Nephron progenitor cell (in vitro differentiated cells): ENCODE measurements at places on chromosomes 11 and 22.

- peaks cover 5% of the 10 kb centered on the region for H3K36me3 ChIP-seq
- no peaks in the 10 kb centered on the region for H3K27me3 ChIP-seq
- H3K4me3 ChIP-seq: no peak overlapping the region
- H3K27ac ChIP-seq: no peak overlapping the region
Measured at GRCh38 chr11:112548641-112549040, 288.0 kb upstream of the PLET1 start.

- H3K4me3 ChIP-seq: no peak overlapping the region
- no peak overlapping the region for H3K27ac ChIP-seq
- peaks cover 49% of the 10 kb centered on the region for H3K4me1 ChIP-seq
- H3K27me3 ChIP-seq: peaks cover 6% of the 10 kb centered on the region
- DNase-seq: no peak
- no peaks in the 10 kb centered on the region for H3K36me3 ChIP-seq
Measured at GRCh38 chr22:19962909-19963806, 21.5 kb upstream of the TXNRD2 start.

- no peak for DNase-seq
- H3K27me3 ChIP-seq: peaks cover 26% of the 10 kb centered on the region
- no peak overlapping the region for H3K4me3 ChIP-seq
- H3K36me3 ChIP-seq: no peaks in the 10 kb centered on the region
Measured at GRCh38 chr11:69575296-69576068, 65.5 kb upstream of the CCND1 start.

DNA sequence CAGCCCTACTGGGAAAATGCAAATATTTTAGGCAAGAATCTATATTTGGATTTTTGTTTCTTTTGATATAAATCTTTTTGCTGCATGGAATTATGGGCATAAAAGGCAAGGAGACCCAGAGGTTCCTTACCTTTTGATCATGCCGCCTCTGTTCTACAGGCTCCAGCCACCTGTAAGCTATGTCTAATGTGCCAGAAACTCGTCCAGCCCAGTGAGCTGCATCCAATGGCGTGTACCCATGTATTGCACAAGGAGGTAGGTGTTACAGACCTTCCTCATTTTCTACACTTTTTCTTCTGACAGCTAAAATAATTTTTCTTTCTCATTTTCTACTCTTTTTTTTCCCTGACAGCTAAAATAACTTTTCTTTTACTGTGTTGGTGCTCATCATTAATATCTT lies 8.2 kb upstream of the BACE1-AS start:
- H3K4me3 ChIP-seq: no peak overlapping the region
- DNase-seq: no peak
- no peaks in the 10 kb centered on the region for H3K4me1 ChIP-seq
- no peak overlapping the region for H3K27ac ChIP-seq
- no peaks in the 10 kb centered on the region for H3K27me3 ChIP-seq

DNA sequence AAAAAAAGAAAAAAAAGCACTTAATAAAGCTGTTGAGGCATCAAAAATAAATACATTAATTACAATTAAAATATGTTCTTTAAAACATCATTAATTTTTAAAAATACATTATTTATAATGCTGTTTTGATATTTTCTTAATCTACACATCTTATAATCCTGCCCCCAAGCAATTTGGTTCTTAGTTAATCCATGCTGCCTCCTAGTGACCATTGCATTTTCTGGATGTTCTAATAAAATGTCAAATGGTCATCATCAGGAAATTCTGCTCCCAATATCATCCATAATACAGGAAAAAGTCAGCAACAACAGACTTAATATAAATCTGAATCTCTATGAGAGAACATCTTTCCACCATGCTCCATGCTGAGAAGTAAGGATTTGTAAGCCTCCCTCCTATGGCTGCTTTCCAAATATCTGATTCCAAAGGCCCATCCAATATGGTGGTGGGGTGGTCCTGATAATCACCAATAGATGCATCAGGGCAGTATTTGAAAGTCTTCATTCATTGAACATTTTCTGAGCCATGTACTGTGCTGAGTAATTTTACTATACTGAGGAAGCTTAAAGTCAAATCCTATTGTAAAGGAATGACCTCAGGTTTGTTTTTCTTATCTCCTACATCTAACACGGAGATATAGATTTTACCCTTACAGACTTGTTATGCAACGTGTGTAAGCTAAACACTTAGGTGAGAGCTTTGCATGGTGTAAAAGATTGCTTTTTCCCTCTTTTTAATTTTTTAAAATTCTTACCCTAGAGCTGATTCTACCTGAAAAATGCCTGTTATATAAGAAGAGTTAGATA lies 124.7 kb upstream of the BMAL1 start:
- no peaks in the 10 kb centered on the region for H3K36me3 ChIP-seq
- H3K27me3 ChIP-seq: peaks cover 17% of the 10 kb centered on the region
- no peak for DNase-seq
- no peak overlapping the region for H3K27ac ChIP-seq
- no peaks in the 10 kb centered on the region for H3K4me1 ChIP-seq
- no peak overlapping the region for H3K4me3 ChIP-seq

DNA sequence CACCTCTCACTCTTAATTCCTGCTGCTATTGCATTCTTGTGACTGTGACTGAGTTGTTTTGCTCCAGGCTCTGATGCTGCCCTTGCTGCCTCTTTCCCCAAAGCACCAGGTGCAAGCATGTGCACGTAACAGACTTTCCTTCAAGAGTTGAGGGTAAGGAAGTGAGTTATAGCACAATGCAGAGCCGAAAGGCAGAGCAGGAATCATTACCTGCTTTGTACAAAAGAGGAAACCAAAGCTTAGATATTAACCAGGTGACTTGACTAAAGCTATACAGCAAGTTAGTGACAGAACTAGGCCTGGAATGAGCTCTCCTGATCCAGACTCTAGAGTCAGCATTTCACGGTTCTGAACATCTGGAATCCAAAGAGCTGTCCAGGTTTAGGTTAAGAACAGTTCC lies 33.6 kb downstream of the NEU3 start:
- DNase-seq: no peak
- peaks cover 16% of the 10 kb centered on the region for H3K36me3 ChIP-seq
- no peaks in the 10 kb centered on the region for H3K4me1 ChIP-seq
- H3K27me3 ChIP-seq: peaks cover 5% of the 10 kb centered on the region

DNA sequence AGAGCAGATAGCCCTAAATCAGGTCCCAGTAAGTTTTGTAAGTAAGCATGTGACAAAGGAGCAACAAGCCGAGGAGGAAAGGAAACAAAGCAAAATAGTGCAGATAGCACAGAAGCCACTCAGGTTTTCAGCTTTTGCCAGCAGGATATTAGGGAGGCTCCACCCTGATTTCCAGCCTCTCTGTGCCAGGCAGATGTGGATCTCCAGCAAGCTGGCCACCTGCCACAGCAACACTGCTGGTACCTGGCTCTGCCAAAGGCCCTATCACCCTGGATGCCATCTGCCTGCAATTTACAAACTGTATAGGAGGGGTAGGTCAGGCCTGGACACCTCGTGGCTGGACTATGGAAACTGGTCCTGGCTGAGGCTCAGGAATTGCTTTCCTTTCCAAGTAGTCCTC lies 12.2 kb upstream of the NNMT start:
- no peaks in the 10 kb centered on the region for H3K36me3 ChIP-seq
- H3K27me3 ChIP-seq: no peaks in the 10 kb centered on the region
- peaks cover 29% of the 10 kb centered on the region for H3K4me1 ChIP-seq
- no peak overlapping the region for H3K27ac ChIP-seq

- H3K4me1 ChIP-seq: peaks cover 5% of the 10 kb centered on the region
- H3K27me3 ChIP-seq: peaks cover 50% of the 10 kb centered on the region
- H3K4me3 ChIP-seq: no peak overlapping the region
- DNase-seq: peak; percentile 25
- peak overlapping the region; percentile 55 for H3K27ac ChIP-seq
Measured at GRCh38 chr22:49838771-49839717, 11.4 kb upstream of the BRD1 start.

DNA sequence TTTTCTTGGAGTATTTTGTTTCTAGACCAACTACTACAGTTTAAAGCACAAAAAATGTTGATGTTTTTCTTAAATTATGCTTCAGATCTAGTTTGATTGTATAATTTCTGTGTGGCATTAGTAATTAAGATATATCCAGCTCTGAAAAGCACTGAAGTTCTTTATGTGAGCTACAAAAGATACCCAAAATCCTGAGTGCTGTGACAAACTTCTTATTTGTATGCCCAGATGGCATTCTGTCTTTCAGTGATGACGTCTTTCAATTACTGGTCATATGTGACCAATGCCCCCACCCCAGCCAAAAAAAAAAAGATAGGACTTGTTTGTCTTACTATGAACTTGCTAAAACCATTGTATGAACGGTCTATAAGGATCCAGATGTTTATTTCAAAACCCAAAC lies 51.3 kb downstream of the BIRC2 start:
- no peaks in the 10 kb centered on the region for H3K27me3 ChIP-seq
- H3K27ac ChIP-seq: peak overlapping the region; percentile 15
- DNase-seq: no peak
- peaks cover 69% of the 10 kb centered on the region for H3K36me3 ChIP-seq
- no peak overlapping the region for H3K4me3 ChIP-seq

DNA sequence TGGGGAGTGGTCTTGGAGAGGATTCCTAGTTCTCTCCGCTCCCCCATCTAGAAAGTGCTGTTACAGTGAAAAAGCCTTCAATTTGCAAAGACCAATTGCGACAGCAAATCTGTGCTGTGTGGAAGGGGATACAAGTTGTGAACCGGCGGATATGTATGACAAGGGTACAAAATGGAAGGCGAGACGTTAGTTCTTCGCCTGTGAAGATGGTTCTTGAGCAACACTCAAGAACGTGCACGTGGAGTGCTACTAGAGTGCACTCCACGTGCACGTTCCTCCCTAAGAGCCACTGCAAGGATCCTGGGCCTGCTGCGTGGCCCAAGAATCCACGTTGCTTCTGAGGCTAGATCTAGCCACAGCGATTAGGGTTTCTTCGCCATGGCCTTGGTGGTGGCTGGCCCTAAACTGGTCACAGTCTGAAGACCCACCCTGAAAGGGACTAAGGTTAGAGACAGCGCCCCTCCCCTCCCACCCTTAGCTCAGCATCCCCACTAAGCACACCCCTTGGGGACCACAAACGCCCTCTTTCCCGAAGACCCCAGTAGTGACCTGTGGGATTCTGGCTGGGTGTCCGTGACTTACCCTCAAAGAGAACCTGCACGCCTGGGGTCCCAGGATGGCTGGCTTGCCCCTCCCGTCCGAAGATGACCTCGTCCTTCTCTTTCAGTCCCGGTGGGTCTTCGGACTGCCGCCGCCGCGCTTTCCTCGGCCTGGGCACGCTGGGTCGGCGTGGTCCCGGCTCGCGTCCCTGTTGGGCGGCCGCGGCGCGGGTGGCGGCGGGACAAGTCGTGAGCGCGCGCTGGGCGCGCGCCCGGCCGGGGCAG lies 519 bp upstream of the PDE3B start:
- peaks cover 43% of the 10 kb centered on the region for H3K4me1 ChIP-seq
- no peaks in the 10 kb centered on the region for H3K36me3 ChIP-seq
- no peak for DNase-seq
- peak overlapping the region; percentile 47 for H3K27ac ChIP-seq

- peaks cover 21% of the 10 kb centered on the region for H3K27me3 ChIP-seq
- no peak for DNase-seq
- no peak overlapping the region for H3K27ac ChIP-seq
- no peaks in the 10 kb centered on the region for H3K36me3 ChIP-seq
- H3K4me1 ChIP-seq: peaks cover 60% of the 10 kb centered on the region
- H3K4me3 ChIP-seq: no peak overlapping the region
Measured at GRCh38 chr11:44532809-44533208, 32.7 kb upstream of the CD82 start.

DNA sequence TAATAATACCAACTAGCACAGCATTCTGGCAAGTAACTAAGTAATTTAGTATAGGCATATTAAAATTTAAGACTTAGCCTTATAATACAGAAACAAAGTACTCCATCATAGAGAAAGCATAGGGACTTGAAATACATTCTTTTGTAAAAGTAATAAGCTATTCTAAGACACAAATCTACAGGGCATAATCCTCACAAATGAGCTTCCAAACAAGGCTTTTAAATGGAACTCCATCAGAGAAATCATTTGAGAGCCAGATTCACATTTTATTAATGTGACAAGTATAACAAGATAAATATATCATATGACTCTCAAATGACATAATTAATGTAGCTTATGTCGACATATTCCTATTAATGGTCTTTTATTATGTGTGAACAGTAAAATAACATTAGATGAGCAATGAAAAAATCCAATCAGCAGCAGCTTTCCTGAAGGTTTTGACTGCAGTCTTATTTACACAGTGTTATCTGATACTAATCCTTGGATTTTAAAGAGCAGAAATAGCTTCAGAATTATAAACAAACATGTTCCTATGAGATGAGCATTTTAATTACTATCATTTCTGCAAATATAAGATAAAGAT lies 241.4 kb downstream of the TTC28 start:
- no peaks in the 10 kb centered on the region for H3K36me3 ChIP-seq
- DNase-seq: no peak
- H3K4me1 ChIP-seq: peaks cover 85% of the 10 kb centered on the region
- no peaks in the 10 kb centered on the region for H3K27me3 ChIP-seq

- no peak overlapping the region for H3K4me3 ChIP-seq
- peak; percentile 36 for DNase-seq
- H3K4me1 ChIP-seq: no peaks in the 10 kb centered on the region
- no peaks in the 10 kb centered on the region for H3K36me3 ChIP-seq
- peaks cover 2% of the 10 kb centered on the region for H3K27me3 ChIP-seq
Measured at GRCh38 chr11:99739464-99740089, 718.8 kb downstream of the CNTN5 start.

DNA sequence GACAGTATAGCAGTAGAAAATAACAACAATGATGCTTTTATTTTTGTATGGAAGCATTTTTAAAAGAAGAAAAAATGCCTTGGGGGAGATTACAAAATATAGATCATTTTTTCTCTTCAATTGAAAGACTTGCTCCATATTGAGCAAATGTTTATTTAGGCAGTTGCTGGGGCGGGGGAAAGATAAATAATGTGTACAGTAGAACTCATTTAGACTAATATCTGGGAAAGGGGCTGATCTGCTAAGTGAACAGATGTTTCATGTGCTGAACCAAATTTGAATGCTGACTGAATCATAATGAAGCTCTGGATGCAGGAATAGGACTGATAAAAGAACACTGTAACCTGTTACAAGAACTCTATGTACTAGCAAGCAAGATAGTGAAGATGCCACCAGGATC lies 457.1 kb upstream of the TENM4 start:
- no peak for DNase-seq
- no peaks in the 10 kb centered on the region for H3K4me1 ChIP-seq
- no peaks in the 10 kb centered on the region for H3K36me3 ChIP-seq
- H3K4me3 ChIP-seq: no peak overlapping the region
- no peak overlapping the region for H3K27ac ChIP-seq

DNA sequence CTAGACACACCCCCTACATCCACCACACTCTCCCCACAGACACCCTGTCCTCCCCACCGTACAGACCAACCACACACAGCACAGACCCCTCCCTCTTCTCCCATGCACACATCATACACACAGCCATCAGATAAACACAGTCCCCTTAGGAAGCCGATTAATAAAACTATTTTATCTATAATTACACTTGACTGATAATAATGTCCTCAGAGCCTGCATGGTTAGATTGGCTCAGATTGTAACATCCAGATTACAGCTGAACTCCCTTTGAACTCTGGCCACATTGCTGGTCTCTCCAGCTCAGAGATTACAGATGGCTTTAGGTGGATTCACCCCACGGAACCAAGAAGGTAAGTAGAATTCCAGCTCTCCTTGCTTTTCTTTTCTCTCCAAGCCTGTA lies 9.5 kb upstream of the ELF5 start:
- no peak overlapping the region for H3K27ac ChIP-seq
- H3K4me3 ChIP-seq: no peak overlapping the region
- no peaks in the 10 kb centered on the region for H3K4me1 ChIP-seq

GRCh38 chr11:118953265-118953664 lies 2.8 kb upstream of the UPK2 start:
- H3K4me1 ChIP-seq: peaks cover 12% of the 10 kb centered on the region
- peaks cover 65% of the 10 kb centered on the region for H3K27me3 ChIP-seq
- peak; percentile 44 for DNase-seq
- no peak overlapping the region for H3K27ac ChIP-seq
- no peaks in the 10 kb centered on the region for H3K36me3 ChIP-seq
- H3K4me3 ChIP-seq: no peak overlapping the region

- H3K27ac ChIP-seq: no peak within 1 kb of the TSS
- no peaks in the 10 kb centered on the region for H3K36me3 ChIP-seq
- DNase-seq: peak; percentile 8
Measured at GRCh38 chr11:41459465-41460401, at the start of gene LRRC4C. Gene LRRC4C (minus strand): TSS chr11:41459652.
